ENCODE measurements at places on chromosomes 16 and 17. TPM values are rescaled to one million over a fixed set of nuclear protein-coding genes. Genes with fewer than 3 reads are reported as not detected.

Gene CPHXL
- total RNA-seq: not detected

Gene C17orf50
- 0.38 TPM for total RNA-seq

DNA sequence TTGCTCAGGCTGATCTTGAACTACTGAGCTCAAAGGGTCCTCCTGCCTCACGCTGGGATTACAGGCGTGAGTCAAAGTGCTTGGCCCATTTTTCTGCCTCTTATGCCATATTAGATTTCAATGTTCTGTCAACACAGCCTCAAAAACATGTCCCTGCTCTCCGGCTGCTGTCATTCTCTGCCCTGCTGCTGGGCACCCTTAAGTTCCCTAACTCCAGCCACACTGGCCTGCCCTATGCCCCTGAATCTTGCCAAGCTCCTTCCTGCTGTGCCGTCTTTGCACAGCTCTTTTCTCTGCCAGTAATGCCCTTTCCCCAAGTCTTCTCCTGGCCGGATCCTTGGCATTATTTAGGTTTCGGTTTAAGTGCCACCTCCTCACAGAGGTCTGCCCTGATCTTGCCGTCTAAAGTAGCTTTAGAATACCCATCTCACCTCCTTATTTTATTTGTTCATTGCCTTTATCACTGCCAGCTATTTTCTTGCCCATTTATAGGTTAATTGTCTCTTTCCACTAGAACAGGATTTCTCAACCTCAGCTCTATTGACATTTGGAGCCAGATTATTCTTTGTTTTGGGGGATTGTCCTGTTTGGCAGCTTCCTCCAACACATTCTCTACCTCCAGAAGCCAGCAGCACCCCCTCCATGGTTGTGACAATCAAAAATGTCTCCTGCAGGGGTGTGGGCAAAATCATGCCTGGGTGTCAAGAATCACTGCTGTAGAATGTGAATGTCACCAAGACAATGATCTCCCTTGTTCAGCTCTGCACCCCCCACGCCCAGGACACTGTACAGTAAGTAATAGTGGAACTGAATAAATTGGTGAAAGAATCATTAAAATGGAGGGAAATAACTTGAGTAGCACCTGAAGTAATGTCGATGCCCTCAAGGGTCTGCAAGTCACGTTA lies 168.2 kb downstream of the CYLD start:
- DNase-seq: no peak

DNA sequence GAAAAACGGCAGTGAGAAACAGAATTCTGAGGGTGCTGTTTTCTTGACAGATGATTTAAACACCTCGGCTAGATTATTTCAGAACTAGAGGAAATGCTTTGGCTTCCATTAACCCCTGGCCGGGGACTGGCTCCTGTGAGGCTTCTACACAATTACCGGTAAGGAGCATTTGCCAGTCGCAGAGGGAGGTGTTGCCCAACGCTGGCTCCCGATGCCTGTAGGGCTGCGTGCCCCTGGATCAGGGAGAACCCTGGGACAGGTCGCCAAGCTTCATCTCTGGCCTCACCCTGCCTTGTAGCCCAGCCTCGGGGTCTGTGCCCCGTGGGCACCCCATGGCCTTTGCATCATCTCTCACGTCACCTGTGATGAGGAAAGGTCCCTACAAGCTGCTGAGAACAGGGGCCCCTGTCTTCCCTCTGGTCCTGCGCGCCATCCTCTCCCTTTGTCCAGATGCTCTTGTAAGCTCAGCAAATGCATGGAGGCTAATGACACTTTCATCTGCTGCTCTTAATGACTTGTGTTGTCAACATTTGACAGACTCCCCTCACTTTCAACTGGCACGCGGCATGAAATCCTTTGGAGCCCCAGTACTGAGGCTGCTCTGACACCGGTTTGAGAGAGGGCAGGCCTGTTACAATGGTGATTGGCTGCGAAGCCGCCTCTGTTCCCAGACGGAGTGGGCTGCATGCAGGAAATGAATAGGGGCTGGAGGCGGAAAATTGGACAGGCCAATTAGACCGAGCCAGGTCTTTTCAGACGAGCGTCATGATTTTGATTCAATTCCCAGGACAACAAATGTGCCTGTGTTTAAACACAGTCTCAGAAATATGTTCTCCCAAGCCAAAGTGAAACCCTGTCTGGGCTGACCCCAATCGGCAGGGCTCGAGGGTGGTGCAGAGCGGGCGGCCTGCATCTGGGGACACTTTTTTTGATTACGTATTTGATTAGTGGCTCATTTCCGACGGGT lies 85.5 kb upstream of the DOC2B start:
- DNase-seq: peak; percentile 14

DNA sequence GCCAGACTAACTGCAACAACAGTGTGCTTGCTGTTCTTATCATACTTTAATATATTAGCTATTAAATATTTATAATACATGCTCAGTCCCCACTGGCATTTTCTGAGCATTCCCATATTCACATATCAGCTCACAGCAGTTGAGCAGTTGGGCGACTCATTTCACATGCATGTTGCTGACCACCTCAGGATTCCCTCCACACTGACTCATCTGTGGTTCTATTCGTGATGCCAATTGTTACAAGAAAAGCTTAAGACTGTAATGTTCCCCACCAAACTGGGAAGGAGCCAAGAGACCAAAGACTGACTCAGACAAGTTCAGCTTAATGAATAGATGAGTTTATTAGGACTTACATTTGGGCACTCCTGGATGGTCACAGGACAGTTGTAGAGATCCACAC lies 100.3 kb upstream of the KIF2B start:
- DNase-seq: no peak

All from naive thymus-derived CD8-positive, alpha-beta T cell (primary cell).